RPMI8226 (cell line): ENCODE measurements at places on chromosomes 2 and 18.

- no peak for DNase-seq
Observed at GRCh38 chr2:207040696-207041095, 101.4 kb downstream of the CPO start.

DNA sequence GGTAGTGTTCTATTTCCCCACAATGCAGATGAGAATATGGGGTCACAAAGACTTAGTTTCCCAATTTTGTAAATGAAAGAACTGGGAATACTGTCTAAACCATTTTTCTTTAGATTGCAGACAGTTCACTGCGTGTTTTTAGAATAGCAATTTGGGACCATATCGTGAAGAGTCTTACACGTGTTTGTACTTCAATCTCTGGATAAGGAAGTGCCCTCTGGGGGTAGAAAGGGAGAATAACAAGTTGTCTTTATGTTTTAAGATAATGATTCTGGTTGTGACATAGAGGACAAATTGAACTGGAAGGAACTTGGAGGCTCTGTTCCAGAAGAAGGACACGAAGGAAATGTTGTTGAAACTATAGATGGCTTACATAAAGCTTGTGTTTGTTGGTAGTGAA, 457.7 kb downstream of the CBLN2 start:
- DNase-seq: peak; percentile 36

DNA sequence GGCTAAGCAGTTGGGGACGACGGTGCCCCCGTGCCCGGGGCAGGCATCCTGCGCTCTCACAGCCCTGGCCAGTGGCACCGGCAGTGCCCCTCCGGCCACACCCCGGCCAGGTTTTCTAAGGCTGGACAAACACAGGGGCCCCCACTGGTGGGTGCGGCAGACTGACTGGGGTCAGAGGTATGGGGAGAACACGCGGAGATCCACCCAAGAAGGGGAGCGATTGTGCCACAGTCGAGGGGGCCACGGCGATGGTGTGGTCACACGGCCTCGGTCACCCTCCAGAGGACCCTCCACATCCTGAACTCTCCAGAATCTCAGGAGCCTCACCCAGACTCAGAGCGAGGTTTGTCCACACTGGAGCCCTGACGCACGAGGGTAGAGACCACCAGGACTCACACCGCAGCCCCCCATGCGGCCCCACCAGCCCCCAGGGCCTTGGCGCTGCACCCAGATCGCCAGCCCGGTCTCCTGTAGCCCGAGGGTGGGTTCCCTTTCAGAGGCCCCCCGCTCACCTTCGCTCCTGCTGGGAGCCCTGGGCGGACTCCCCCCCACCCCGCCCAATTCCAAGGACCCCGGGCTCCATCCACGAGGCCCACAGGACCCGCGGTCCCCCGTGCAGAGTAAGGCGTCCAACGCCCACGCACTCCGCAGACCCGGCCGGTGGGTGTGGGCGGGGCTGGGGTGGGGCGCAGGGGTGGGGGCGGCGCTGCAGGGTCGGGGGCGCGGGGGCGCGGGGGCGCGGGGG, 15.2 kb downstream of the PDCD1 start:
- DNase-seq: no peak

DNA sequence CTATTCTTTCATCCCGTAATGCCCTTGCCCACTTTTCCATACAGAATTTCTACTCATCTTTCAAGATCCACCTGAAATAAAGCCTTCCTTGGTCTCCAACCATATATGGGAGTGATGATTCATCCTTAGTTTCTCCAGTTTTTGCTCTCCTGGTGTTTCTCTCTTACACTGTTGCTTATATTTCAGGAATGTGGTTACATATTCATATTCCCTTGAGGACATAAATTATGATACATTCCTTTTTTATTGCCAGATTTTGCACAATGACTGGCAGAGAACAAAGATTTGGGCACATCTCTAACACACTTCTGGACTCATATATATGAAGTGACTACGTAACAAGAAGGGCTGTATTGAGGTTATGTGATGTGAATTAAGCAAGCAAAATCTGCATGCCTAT, 1573.4 kb upstream of the NXPH2 start:
- no peak for DNase-seq

- no peak for DNase-seq
Observed at GRCh38 chr2:218961229-218961628, 1.8 kb downstream of the CDK5R2 start.

- no peak for DNase-seq
Observed at GRCh38 chr18:46037512-46038305, 34.4 kb downstream of the PSTPIP2 start.

DNA sequence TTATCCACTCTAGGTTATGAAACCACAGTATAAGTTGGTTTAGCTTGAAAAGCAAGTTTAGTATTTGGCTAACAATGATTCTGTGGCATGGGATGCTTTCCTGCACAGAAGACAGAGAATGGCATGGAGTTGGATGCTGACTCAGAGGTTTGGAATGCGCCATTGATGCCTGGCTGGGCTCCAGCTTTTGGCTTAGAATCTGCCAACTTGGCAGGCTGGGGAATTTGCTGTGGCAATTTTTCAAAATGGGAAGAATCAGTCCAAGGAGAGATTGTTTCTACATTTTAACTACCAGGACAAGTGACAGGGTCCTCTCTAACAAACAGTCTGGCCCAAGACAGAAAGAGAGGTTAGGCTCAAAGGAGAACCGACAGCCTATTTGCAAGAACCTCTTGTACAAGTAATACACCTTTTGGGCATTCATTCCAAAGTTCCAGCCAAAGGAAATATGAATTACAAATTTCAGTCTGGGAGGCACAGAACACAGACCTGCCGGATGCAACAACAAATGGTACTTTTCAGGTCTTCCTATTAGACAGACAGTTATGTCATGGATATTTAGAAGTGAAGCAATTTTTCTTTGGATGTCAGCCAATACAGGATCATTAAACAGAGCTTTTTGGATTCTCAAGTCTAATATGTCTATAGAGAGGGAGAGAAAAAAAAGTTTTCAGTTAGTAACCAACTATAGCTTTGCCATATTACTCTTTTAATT, 1027.7 kb downstream of the TMEM182 start:
- DNase-seq: no peak
